Activated T-cell treated with anti-CD3 and anti-CD28 coated beads for 4 hours (primary cell): ENCODE measurements at places on chromosomes 1 and 21.

DNA sequence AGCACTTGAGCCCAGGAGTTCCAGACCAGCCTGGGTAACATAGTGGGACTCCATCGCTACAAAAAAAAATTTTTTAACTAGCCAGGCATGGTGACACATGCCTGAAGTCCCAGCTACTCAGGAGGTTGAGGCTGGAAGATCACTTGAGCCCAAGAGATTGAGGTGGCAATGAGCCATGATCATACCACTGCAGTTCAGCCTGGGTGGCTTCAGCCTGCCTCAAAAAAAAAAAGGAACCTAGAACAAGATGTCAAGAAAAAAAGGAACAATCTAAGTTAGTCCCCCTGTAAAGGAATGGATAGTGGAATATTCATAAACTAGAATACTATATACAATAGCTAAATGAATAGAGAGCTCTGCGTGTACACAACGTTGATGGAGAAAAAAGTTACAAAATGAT, 14.4 kb downstream of the NSL1 start:
- no peak for DNase-seq

- no peak for DNase-seq
These were observed at the start of gene CLCA4 for GRCh38 chr1:86546787-86547221. CLCA4 (plus strand) TSS chr1:86547078; CDS start chr1:86547120, 42 bp downstream.

DNA sequence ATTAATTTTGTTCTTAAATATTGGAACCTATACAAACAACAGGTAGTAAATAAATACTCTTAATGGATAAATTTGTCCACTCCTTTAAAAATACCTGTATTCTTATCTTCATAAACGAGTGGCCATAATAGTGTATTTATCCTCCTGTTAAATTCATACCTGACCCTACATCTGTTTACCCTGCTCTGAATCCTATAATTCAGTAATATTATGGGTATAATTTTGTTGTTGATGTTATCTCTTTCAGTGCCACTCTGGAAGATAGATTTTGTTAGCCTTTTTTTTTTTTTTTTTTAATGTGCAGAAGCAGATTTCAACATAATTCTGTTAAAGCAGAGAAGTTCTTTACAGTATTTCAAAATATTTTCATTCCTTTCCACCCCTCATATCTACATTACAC, 1337.9 kb downstream of the PLA2G4A start:
- DNase-seq, result no peak

GRCh38 chr1:64848803-64849202, 103.9 kb downstream of the RAVER2 start:
- DNase-seq, result no peak

- no peak for DNase-seq
These were observed 7.6 kb downstream of the ZBTB48 start for GRCh38 chr1:6587261-6588005.

GRCh38 chr1:70353601-70354331, 756 bp downstream of the ANKRD13C start:
- no peak for DNase-seq

- no peak for DNase-seq
These were observed 182.0 kb downstream of the PLA2G4A start for GRCh38 chr1:187010571-187011309.

GRCh38 chr1:7768583-7768982, 2.5 kb upstream of the VAMP3 start:
- DNase-seq, result no peak

DNA sequence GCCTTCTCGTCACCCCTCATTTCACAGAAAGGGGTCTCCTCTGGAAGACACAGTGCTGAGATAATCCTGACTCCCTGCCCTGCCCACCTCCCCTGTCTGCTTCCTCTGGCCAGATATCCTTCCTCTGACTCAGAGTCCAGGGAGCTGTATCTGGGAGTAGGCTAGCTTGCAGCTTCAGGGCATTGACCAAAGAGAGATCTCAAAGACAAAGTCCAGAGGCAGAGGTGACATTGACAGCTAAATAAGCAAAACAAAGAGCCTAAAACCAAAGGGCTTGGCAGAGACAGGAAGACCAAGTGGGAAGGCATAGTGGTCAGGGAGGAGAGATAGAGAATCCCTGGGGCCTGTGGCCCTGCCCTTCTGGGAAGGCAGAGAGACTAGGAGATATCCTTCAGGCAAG, 64.9 kb downstream of the TNR start:
- DNase-seq, result no peak

- DNase-seq, result peak; percentile 52
These were observed 89.5 kb upstream of the CD53 start for GRCh38 chr1:110783292-110783918.

DNA sequence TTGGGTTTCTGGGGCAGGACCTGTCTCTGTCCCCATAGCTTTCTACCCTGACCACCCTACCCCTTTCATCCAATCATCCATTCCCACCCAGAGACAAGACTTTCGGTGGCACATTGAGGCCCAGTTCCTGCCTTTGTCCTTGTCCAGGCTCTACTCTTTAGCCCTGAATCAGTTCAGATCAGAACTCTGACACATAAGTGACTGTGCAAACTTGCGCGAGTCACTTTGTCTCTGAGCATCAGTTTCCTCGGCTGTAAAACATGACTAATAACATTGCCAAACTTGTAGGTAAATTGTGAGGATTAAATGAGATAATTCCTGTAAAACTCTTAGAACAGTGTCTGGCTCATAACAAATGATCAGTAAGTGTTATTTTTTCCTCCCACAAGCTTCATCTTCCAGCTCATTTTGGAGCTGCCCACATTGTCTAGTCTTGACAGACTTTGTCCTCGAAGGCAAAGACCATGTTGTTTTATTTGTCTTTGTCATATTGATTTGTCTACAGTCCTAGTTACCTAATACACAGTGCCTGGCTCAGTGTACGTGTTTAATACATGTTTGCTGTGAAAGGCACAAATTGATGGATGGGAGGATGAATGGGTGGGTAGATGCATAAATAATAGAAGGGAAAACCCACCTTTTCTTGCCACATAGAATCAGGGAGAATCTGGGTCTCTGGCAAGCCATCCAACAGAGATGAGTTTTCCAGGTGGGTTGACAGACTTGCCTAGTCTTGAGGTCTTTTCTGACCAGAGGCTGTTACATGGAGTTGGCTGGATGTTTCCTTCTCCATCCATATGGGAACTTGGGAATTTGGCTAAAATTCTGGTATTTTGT, 262.9 kb downstream of the OMA1 start:
- no peak for DNase-seq

GRCh38 chr21:26027696-26028095, 142.9 kb downstream of the APP start:
- DNase-seq, result no peak

DNA sequence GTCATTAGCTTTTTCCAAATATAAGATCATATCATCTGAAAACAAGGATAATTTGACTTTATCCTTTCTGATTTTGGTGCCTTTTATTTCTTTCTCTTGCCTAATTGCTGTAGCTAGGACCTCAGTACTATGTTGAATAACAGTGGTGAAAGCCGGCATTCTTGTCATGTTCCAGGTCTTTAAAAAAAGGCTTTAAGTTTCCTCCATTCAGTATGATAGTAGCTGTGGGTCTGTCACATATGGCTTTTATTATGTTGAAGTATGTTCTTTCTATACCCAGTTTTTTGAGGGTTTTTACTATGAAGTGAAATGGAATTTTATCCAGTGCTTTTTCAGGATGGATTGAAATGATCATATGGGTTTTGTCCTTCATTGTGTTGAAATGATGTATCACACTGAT, 115.8 kb downstream of the DUSP10 start:
- DNase-seq, result no peak

DNA sequence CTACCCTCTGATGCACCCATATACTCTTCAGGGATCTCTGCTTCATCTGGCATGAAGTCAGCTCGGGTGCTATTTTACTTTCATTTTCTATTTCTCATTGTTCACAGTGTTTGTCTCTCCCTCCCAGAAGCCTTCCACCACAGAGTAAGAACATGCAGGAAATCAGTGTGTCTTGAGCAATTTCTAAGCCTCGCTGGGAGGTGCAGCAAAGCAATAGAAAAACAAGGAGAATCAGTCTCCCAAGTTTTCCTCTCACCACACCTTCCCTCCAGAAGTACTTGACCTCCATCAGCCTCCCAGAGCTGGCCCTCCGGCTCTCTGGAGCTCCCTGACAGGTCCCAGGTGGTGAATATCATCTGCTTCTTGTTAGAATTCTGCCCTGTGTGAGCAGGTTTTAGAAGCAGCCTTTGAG, 594.7 kb upstream of the CAMK1G start:
- peak; percentile 0 for DNase-seq

GRCh38 chr1:161803181-161803580, 37.1 kb downstream of the ATF6 start:
- DNase-seq, result no peak

GRCh38 chr1:175803413-175803812, 60.0 kb upstream of the TNR start:
- no peak for DNase-seq
